ENCODE measurements at places on chromosomes 2 and 18. TPM values are rescaled to one million over a fixed set of nuclear protein-coding genes. Genes with fewer than 3 reads are reported as not detected.
A peak's percentile ranks its signal among the peaks of the same experiment; 100 is the strongest.

DNA sequence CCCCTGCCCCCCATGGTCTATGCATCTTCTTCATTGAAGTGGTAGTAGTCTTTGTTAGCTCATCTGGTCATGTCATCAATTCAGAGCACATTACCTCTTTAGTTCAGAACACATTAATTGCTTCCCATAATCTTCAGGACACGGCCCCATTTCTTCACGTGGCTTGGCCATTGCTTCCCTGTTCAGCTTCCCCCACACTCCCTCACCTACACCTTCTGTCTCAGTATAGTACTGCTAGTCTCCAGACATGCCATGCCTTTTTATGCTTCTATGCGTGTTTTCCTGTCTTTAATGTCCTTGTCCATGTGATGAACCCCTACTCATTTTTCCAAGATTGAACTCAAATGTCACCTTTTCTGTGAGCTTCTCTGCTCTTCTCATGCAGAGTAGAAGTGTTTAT lies 35.1 kb downstream of the MSH2 start:
- no peak for DNase-seq

- no peak for DNase-seq
These were observed 49.2 kb downstream of the LPIN1 start for GRCh38 chr2:11795590-11795989.

GRCh38 chr2:233789554-233789953 lies 11.4 kb downstream of the MROH2A start:
- no peak for DNase-seq

GRCh38 chr2:130720036-130720435 lies 8.8 kb upstream of the GPR148 start:
- DNase-seq = no peak

DNA sequence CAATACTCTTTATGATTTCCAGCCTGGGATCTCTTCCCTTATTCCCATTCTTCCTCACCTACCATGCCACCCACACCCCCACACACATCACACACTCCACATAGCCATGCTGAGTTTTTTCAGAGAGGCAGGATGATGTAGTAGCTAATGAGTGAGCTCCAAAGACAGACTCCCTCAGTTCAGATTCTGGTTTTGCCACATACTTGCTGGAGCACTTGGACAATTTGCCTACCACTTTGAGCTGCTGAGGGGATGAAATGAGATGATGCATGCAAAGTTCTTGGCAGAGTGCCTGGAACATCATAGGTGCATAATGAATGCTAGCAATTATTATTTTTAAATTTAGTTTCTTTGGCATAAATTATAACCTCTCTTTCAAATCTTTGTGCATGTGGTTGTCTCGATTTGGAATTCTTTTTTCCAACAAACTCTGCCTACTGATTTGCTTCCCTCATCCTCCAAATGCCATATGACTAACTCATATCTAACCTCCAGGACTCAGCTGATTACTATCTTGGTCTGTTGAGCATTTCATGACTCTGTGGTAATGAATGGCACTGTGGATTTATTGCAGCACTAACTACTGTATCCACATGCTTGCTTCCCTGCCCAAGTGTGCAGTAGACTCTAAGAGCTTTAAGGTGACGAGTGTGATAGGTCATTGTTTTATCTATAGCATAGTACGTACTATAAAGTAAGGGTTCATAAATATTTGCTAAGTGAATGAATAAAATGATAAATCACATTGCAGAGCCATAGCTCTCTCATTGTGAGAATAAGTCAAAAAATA lies 99.1 kb downstream of the TACR1 start:
- DNase-seq = peak; percentile 73

DNA sequence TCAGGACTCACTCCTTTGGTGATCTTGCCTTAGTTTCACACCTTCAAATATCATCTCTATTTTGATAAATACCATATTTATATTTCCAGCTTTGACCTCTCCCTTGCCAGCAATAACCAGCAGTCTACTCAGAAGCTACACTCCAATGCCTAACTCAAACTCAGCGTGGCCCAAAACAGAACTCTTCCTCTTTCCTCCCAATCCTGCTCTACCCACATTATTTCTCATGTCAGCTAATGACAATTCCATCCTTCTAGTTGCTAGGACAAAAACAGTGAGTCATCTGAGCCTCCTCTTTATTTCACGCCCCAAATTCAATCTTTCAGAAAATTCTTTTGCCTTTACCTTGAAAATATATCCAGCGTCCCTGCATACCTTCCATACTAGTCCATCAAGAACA lies 23.5 kb downstream of the CYRIA start:
- no peak for DNase-seq

DNA sequence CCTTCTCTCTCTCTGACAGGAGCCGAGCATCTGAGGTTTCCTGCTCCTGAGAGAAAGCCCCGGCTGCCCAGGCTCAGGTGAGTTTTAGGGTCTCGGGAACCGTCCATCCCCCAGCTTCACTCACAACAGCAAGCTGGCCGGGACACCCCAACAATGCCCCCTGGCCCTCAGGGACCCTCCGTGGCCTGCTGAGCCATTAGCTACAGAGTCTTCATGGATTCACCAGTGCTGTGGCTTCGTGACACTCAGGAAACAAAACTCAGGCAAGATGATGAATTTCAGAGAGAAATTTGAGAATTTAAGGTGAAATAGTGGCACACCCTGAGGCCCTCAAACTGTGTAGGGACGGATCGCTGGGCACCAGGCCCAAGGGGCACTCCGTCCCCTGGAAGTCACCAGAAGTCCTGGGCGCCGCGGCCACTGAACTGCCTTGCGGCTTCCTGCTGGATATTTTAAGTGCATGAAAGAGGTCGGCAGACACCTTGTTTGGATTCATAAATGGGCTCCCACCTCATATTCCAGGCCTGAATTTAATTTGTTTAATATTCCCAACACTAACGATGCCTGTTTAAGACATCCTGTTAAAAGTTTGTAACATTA lies 368.3 kb upstream of the SALL3 start:
- no peak for DNase-seq

- DNase-seq = no peak
These were observed 133.5 kb upstream of the SLC14A2 start for GRCh38 chr18:45481821-45482220.

DNA sequence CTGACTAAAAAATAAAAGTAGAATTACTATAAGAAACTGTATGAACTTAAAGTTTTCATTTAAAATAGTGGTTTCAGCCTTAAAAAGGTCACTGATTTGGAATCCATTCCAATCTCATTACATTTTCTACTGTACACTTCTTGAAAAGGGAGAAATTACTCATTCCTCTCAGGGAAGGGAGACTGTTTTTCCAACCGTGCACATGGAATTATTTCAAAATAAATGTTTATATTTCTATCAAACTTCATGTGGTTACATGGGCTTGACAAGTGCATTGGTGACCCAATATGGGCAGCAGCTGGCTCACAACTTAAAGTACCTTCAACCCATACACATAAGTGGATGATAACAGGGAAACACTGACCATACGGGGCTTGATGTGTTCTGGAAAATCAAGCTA lies 324.5 kb upstream of the THUMPD2 start:
- peak; percentile 85 for DNase-seq

GRCh38 chr2:27823135-27823534 lies 51.6 kb downstream of the MRPL33 start:
- DNase-seq = no peak

DNA sequence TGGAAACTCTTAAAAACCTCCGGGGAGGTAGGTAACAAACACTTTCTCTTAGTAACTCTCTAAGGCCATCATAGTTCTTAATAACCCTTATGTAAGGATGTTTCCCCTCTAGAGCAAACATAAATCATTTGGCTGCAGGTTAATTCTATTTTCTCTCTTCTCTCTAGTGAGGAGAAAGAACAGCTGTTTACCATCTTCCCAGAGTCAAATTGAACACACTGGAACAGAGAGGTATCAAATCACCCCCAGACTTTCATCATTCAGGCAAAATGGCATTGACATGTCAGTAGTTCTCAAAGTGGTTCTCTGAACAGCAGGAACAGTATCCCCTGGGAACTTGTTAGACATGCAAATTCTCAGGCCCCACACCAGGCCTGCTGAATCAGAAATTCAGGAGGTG lies 240.7 kb downstream of the MEIS1 start:
- no peak for DNase-seq

The ARHGAP15 gene
- 0.11 TPM for total RNA-seq

The C2orf72 gene
- 0.13 TPM for total RNA-seq

The GYPC gene
- 38.4 TPM for total RNA-seq

The COPS9 gene
- total RNA-seq = 140 TPM

The TEKT4 gene
- total RNA-seq = not detected

The LYPD1 gene
- total RNA-seq = not detected

The NT5DC4 gene
- total RNA-seq = not detected

The CNGA3 gene
- total RNA-seq = 0.58 TPM

All from LHCN-M2 (cell line).